Tibial nerve (tissue), 4 donors: ENCODE measurements at places on chromosomes 12 and 14. TPM values are rescaled to one million over a fixed set of nuclear protein-coding genes. Genes with fewer than 3 reads are reported as not detected.

GALNT4 gene
- total RNA-seq, result 5.9 TPM

MMP14 gene
- total RNA-seq, result 101 TPM

NDRG2 gene
- total RNA-seq, result 775 TPM

SYNDIG1L gene
- not detected for total RNA-seq

NFE2 gene
- total RNA-seq, result not detected

VPS33A gene
- 23.6 TPM for total RNA-seq

CD163 gene
- total RNA-seq, result 455 TPM

DIO3 gene
- 4.6 TPM for total RNA-seq

ATL1 gene
- 20.6 TPM for total RNA-seq

STYK1 gene
- not detected for total RNA-seq

DACT1 gene
- total RNA-seq, result 87.2 TPM

SLC5A8 gene
- total RNA-seq, result not detected

MYH6 gene
- total RNA-seq, result not detected

DAZAP2 gene
- total RNA-seq, result 253 TPM

ARMH4 gene
- 7.2 TPM for total RNA-seq

PPFIA2 gene
- 8.0 TPM for total RNA-seq

FGF6 gene
- not detected for total RNA-seq

ADCK1 gene
- total RNA-seq, result 6.9 TPM

PUS7L gene
- 3.9 TPM for total RNA-seq

CERS5 gene
- total RNA-seq, result 42.6 TPM

PLEKHD1 gene
- total RNA-seq, result not detected

KRT73 gene
- total RNA-seq, result not detected

HAL gene
- 1.5 TPM for total RNA-seq

CACNB3 gene
- 29.4 TPM for total RNA-seq

BCL11B gene
- total RNA-seq, result 0.30 TPM

CLMN gene
- 49.8 TPM for total RNA-seq

C12orf50 gene
- not detected for total RNA-seq

LRRK2 gene
- total RNA-seq, result 34.5 TPM

TMEM233 gene
- total RNA-seq, result 0.21 TPM

LALBA gene
- total RNA-seq, result not detected

ETFRF1 gene
- total RNA-seq, result 49.2 TPM

MLF2 gene
- 135 TPM for total RNA-seq

REM2 gene
- total RNA-seq, result 0.42 TPM

KRT80 gene
- not detected for total RNA-seq

AHNAK2 gene
- 152 TPM for total RNA-seq

GPRC5D gene
- total RNA-seq, result not detected

NPAS3 gene
- 1.5 TPM for total RNA-seq

OR6C75 gene
- total RNA-seq, result not detected

CLSTN3 gene
- 63.8 TPM for total RNA-seq

JPH4 gene
- total RNA-seq, result 2.7 TPM

RERG gene
- 42.8 TPM for total RNA-seq
